ENCODE measurements at places on chromosomes 1 and 21.

GRCh38 chr1:230507666-230508402 is 81.7 kb upstream of the PGBD5 start:
- DNase-seq, result peak; percentile 42

GRCh38 chr1:68363339-68363738 is 86.4 kb downstream of the RPE65 start:
- DNase-seq, result no peak

DNA sequence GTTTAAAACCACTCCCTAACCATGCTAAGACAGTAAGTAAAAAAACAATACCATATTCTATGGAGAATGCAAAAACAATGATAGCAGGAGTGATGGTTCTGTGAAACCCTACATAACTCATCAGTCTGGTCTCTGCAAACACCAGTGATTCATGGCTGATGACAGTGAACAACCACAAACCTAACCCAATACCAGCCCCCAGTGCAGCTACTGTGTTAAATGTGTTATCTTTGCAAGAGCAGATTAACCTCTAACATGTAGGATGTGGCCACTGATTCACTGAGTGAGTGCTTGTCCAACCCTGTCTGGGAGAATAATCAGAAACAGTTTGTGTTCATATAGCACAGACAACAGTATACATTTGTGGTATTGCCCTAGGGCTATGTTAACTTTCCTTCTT is 100.2 kb upstream of the COG2 start:
- no peak for DNase-seq

GRCh38 chr21:42937960-42938605 is 12.7 kb upstream of the ERVH48-1 start:
- no peak for DNase-seq

GRCh38 chr1:201731592-201731991 is 97.4 kb upstream of the IPO9 start:
- DNase-seq, result no peak

All from mucosa of gallbladder (tissue), 1 donor.